ENCODE measurements at places on chromosomes 6 and 20.

GRCh38 chr6:147715035-147715434, 206.5 kb downstream of the SAMD5 start:
- DNase-seq = no peak

- DNase-seq = no peak
These were observed 41.5 kb upstream of the TENT5A start for GRCh38 chr6:81793821-81794475.

- DNase-seq = no peak
These were observed 75.8 kb upstream of the MRPS10 start for GRCh38 chr6:42293386-42293977.

DNA sequence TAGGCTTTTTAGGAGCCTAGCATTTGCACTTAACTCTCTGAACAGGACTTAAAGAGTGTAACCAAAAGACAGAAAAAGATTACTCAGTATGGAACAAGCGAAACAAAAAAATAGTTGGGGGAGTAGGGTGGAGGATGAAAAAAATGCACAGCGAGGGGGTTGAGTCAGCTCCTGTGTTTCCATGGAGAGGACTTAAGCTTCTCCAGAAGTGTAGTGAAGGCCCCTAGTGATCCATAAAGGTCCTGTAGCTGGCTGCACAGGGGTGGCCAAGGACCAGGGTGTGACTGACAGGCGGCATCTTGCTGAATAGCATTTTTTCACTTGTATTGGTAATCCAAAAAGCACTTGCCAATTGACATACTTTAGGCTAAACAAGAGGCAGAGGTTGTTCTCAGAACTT, 533.9 kb downstream of the RFPL4B start:
- DNase-seq = no peak

DNA sequence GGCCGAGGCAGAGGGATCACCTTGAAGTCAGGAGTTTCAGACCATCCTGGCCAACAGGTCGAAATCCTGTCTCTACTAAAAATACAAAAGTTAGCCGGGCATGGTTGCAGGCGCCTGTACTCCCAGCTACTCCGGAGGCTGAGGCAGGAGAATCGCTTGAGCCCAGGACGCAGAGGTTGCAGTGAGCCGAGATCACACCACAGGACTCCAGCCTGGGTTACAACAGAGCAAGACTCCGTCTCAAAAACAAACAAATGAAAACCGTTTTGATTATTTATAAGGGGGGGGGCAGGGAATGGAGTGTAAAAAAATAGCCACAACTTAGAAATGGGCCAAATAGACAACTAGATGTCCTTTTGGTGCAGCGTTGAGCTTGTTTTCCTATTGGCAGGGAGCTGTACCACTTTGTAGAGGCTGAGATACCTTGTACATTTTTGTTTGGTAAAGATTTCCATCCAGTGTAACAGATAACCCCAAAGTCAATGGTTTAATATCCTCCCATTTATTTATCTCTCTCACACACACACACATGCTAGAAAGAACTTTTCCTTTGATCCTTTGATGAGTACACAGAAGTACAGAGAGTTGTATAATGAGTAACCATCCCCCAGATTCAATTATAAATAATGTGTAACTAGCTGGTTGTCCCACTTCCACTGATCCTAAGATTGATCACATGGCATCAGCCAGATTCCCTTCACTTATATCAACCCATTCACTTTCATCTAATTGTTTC, 477.5 kb downstream of the PRKN start:
- DNase-seq = no peak

GRCh38 chr6:33634946-33635345, 13.8 kb downstream of the ITPR3 start:
- DNase-seq = no peak

GRCh38 chr6:83770910-83771309, 62.0 kb upstream of the SNAP91 start:
- DNase-seq = no peak

DNA sequence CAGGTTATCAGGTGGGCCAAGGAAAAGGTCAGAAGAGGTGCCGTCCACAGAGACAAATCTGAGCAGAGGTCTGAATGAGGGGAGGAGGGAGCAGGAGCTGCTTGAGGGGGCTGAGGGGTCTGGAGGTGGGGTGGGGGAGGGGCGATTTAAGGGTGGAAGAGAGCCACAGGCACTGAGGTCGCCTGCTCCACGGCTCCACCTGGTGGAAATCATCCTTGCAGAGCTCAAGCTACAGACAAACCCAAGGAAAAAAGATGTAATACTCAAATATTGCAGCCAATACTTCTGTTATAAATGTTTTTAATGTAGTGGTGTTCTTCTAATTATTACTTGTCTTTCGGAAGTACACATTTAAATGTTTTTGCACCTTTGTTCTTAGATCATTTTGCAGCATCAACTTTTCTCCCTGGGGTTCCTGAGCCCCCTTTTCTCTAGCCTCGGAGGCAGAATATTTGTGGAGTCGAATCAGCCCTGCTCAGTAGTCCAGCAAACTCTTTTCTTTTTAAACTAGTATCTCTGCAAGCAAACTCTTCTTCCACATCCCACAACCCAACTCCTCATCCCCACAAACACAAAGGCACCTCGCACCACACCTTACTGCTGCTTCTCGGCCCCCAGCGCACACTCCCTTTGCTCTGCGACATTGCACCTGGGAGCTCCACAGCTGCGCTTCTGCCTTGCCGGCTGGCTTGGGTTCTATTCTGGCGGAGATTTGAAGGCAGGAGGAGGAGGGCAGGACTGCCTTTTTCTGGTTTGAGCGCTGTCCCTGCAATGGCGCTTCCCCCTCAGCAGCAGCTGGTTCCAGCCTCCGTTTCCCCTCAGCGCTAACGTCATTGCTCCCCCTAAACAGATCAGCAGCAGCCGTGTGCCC, 51.0 kb upstream of the TFAP2A start:
- no peak for DNase-seq

- no peak for DNase-seq
These were observed at the start of gene RIN2 for GRCh38 chr20:19758133-19758500. TSS of gene RIN2 (plus strand) at chr20:19758258. CDS start at chr20:19889602, 131,344 bp downstream.

GRCh38 chr20:334578-334977, 9.2 kb downstream of the SOX12 start:
- DNase-seq = no peak

DNA sequence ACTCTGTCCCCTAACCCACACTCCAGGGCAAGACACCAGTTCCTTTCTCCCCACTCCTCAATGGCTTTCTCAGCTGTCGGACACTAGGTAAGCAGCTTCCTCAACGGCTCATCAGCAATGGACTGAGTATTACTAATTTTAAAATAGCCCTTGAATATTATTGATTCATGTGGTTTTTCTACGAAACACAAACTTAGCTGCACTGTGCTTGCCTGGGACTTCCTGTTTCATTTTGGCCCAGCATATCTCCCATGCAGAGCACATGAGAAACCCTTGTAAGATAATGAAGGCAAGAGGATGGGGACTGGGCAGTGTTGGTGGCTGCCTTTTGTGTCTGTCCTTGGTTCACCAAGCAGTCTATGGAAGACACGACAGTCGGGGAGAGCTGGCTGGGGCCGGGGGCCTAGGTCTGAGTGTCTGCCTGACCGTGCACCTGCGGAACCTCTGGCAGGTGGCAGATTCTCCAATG, 48.9 kb downstream of the RNASET2 start:
- no peak for DNase-seq

GRCh38 chr6:53168516-53169267, 20.1 kb upstream of the GCM1 start:
- DNase-seq = no peak

GRCh38 chr6:22892452-22892851, 323.1 kb downstream of the HDGFL1 start:
- no peak for DNase-seq

GRCh38 chr6:168162366-168162765, 83.4 kb upstream of the FRMD1 start:
- no peak for DNase-seq

DNA sequence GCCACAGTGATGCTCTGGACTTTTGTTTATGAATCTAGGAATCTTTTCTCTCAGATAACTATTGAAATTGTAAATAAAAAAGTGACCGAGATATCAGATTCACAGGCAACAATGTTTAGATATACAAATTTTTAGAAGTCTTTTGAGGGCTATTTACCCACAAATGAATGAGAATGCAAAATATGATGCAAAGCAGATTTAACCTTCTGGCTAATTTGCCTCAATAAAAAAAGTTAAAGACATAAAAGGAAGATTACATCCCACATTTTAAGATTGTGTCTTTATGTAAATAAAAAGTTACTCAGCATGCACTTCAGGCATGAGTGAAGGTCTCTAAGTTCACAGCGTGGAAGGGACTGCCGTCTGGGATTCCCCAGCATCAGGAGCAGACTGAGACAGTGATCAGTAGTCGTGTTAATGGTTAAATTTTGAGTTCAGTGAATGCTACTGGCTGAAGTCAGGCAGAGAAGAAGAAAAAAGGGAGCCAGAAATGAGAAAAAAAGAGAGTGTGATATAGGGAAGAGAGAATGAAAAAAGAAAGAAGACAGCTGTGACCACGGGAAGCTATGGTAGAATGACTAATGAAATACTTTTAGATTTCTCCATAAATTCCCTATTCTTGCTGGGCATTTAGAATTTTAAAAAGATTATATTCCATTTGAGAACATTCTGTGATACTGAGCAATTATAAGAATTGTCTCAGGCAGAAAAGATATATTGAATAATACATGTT, 93.6 kb downstream of the MYB start:
- no peak for DNase-seq

DNA sequence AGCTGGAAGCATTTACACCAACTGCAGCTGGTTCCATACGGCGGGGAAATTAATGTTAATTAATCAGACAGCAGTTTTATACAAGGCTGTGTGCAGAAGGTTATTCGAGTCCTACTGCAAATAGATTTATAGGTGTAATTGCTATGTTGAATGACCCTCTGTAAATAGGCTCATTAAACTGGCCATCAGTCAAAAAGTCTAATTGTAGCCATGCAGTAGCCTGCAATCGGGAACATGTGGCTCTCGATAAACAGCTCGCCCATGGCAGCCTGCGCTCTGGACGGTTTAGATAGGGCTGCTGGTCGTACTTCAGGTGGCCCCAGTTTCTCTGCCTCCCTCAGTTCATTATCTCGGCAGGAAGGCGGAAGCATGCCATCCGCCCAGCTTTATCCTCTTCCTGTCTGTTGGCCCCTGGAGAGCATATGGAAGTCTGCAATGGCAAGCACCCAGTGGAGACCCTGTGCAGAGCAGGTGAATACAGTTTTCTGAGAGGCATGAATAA, 143.2 kb downstream of the MBOAT1 start:
- DNase-seq = no peak

GRCh38 chr6:169990095-169991030, 238.9 kb downstream of the ERMARD start:
- no peak for DNase-seq
